ENCODE measurements at places on chromosomes 5 and 9. TPM values are rescaled to one million over a fixed set of nuclear protein-coding genes. Genes with fewer than 3 reads are reported as not detected.

- no peak for DNase-seq
These were observed 2.5 kb downstream of the CAST start for GRCh38 chr5:96664669-96665068.

- DNase-seq: no peak
These were observed 163.7 kb downstream of the ALDH1A1 start for GRCh38 chr9:72788966-72789735.

DNA sequence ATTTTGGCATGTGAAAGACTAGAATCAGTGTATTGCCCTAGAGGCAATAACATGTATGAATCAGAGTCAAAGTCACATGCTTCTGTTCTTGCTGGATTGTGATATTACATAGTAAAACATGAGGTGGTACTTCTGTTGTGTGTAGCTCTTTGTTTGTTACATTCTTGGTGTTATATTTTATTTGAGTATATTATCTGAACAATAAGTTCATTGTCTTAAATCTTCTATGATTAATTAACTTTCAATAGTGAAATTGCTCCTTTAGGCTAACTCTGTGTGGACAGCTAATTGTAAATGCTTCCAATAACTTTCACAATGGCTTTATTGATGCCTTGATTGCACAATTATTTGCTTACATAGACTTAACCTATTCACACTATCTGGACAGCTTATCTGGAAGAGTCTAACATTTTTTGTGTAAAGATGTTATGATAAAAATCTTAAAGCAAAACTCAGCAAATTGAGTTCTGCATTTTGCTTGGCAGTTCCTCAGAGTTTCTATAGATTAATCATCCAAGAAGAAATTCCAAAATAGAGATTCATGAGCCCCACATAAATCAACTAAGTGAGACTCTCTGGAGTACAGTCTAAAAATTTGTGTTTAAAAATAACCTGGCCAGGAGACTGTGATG lies 239.6 kb upstream of the TUSC1 start:
- DNase-seq: no peak

DNA sequence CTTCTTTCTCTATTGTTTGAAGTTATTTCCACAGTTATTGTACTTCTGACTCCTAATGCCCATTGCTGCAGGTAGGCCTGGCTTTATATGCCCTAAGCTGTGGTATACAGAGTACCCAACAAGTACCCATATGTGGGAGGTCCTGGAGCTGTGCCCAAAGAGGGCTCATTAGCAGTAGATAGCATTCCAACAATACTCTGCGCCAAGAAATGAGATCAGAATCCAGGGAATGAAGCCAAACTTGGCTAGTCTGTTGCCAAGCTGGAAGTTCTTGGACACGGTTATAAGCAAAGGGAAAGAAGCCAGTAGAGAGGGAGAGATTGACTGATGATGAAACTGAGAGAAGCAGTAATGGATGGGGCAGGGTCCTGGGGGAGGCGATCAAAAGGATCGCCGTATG lies 29.7 kb upstream of the FAM169A start:
- peak; percentile 39 for DNase-seq

DNA sequence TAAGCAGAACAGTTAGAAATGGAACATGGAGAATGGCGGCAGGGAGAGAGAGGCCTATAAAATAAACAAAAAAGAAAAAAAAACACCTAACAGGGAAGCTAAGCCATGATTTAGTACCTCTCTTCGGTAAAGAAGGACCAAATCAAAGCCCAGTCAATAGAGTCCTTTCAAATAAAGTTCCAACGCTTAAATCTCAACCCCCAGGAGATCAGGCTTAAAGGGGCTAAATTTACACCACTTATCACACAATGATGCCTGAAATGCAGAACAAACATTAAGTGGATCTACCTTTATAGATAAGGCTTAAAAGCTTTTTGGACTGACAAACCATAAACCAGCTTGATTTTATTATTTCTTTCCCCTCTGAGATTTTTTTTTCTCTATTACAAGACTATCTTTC lies 66.3 kb downstream of the PRELID2 start:
- no peak for DNase-seq

- peak; percentile 47 for DNase-seq
These were observed 66.0 kb downstream of the FRMD3 start for GRCh38 chr9:83472221-83472665.

- no peak for DNase-seq
These were observed 403.2 kb downstream of the KIF4B start for GRCh38 chr5:155416765-155417164.

Gene PCDHB6
- total RNA-seq: 0.11 TPM

DNA sequence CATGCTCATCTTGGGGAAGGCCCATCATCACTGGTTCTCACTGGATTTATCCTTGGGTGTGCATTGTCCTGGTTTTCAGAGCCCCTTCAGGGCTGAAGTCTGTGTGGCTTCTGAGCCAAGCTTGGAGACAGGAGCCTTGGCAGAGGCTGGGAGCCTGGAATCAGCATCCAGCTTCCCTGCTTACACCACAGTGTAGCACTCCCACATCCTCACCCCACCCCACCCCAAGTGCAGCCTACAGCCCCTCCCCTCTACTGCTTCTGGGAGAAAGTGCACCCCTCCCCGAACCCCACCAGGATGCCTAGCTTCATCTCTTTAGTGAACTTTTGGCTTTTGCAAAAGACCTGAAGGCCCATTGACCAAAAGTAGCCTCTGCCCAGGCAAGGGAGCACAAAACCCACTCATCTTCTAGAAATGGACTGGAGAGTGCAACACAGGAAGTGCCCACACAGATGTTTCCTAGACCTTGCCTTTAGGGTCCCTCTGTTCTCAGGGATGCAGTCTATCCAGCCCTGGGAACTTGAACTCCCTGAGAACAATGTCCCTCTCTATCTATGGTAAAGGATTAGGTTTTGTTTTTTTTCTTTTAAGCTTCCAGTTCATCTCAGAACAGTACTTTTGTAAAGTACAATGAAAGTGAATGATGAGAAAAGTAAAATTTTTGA lies 189.7 kb downstream of the PALM2AKAP2 start:
- DNase-seq: no peak

Gene CDC25C
- 1.3 TPM for total RNA-seq

- no peak for DNase-seq
These were observed 182.5 kb downstream of the HSPA4 start for GRCh38 chr5:133234273-133234672.

Gene GRIN3A
- 0.85 TPM for total RNA-seq

GRCh38 chr9:130128733-130129431 lies 43.3 kb upstream of the NCS1 start:
- no peak for DNase-seq

DNA sequence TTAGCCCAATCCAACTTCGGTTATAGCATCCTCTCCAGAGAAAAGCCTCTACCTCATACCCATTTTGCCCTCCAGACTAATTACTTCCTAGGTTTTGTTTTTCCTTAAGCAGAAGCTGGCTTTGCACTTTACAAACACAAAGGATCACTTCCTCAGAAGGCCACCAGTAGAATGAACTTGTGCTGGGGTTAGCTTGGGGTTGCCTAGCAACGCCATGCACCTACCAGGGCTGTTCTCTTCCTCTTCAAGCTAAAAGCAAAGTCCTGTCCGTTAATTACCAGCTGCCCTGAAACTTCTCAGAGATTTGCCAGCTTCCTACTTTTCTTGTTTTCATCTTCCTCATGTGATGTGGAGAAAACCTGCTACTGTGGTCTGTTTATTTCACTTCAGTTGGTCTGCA lies 132.0 kb upstream of the WWC1 start:
- DNase-seq: peak; percentile 79

Gene ADAMTS13
- 4.4 TPM for total RNA-seq

Gene TTLL11
- 6.6 TPM for total RNA-seq

DNA sequence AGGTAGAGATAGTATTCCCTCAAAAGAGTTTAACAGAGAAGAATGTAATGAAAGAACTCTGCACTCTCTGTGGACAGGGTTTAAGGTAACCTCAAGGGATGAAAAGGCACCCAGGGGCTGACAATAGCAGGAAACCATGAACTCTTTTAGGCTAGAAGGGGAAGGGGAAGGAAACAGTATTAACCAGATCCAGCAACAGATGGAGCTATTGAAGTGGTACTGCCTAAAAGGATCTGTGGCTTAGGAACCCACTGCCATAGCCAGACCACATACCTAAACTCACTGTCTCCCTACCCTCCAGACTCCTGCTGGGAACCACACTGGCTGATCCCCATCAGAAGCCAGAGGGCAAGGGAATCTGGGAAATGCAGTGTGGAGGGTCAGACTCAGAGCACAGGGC lies 35.5 kb downstream of the PLGRKT start:
- DNase-seq: no peak

Gene TMEM171
- 104 TPM for total RNA-seq

DNA sequence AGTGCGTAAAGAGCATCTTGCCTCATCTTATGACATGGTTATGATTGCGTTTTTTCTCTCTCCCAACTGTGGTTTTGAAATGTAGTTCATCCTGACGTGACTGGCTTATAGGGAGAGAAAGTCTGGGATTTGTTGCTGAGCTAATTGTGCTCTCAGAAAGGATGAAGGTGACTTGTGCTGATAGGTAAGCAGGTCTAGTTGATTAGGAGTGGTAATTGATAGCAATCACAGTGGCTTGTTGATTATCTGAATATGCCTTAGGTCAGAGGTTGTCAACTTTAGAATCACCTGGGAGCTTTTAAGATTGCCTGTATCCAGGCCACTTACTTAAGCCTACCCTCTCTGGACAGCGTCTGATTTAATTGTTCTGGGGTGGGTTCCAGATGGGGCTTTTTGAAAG lies 117.8 kb downstream of the TLE4 start:
- no peak for DNase-seq

DNA sequence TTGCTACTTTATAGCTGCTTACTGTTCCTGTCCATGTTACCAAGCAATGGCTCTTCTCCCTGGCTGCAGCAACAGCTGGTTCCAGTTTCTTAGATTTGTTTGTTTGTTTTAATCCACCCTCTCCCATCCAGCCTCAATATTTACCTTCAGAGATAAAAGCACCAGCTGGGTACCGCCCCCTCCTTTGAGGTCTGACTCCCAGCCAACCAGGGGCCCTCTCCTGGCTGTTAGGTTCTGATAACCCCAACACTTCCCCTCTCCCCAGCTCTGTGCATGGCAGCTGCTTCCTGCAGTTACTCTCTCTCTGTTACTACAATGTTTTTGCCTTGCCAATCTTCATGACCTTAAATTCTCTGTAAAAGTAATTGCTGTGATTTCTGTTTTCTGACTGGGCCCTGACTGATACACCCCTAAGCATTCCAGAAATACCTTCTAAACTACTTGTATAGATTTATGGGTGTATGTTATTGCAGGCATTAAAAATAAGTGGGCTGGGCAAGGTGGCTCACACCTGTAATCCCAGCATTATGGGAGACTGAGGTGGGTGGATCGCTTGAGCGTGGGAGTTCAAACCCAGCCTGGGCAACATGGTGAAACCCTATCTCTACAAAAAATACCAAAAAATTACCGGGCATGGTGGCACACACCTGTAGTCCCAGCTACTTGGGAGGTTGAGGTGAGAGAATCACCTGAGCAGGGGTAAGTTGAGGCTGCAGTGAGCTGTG lies 2.6 kb upstream of the GCNT1 start:
- DNase-seq: peak; percentile 77

Gene DBH
- not detected for total RNA-seq

GRCh38 chr5:167720259-167720658 lies 571.2 kb upstream of the WWC1 start:
- no peak for DNase-seq

GRCh38 chr5:317086-317811 lies 4.3 kb upstream of the AHRR start:
- DNase-seq: no peak

- no peak for DNase-seq
These were observed 21.6 kb upstream of the PIP5K1B start for GRCh38 chr9:68683433-68683832.

Gene C1QTNF3
- total RNA-seq: 5.6 TPM

GRCh38 chr5:112025757-112026156 lies 268.8 kb upstream of the NREP start:
- DNase-seq: no peak

DNA sequence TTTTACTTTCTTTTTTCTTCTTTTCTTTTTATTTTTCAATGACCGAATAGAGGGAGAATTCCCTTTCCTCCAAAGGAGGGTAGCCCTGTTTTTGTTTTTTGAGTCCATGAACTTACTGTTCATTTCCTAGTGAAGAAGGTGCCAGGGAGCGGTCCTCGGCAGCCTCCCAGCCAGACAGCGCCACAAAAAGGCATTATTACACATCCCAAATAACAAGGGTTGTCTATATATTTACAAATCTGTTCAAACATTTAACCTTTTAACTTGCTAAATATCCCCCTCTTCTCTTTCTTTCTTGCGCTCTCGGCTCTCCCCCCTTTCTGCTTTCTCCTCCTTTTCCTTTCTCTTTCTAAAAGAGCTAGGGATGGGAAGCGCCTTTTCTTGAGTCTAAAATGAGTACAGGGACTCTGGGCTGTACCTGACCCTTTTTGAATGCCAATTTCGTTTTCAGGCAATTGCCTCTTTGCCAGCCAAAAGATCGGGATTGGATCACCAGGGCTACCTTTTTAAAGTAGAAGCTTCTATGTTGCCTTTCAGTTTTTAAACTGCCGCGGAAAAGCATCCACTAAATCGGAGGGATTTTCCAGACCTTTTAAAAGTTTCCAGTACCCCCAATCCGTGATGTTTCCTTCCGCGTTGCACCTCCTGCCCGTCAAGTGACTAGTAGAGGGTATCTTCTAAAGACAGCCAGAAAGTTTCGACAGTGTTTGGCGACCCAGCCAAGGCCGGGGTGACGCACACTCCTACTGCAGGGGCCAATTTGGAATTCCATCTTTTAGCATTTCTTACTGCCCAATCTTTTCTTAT lies 125.6 kb downstream of the TMEM161B start:
- no peak for DNase-seq

DNA sequence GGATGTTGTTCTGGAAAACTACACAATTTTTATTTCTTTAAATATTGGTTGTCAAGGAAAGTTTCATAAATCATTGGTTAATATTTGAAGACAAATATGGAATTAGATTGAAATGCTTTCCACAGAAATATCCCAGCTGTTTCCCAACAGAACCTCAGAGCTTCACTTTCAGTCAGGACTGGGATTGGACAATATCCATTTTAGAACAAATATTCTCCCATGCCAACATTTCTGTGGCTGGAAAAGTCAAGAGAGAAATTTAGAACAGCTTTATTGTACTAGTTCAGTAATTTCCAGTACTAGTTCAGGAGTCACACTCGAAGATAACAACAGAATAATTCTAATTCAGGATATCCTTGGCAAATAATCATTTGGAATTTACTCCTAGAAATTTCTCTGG lies 116.1 kb upstream of the TUT7 start:
- no peak for DNase-seq

Gene PCDHGB3
- total RNA-seq: 1.5 TPM

- no peak for DNase-seq
These were observed 139.4 kb upstream of the CDKN2B start for GRCh38 chr9:22148528-22148875.

GRCh38 chr9:419571-420171 lies 205.0 kb downstream of the DOCK8 start:
- no peak for DNase-seq

- no peak for DNase-seq
These were observed 90.0 kb upstream of the CTSL start for GRCh38 chr9:87635656-87636501.

- DNase-seq: no peak
These were observed 28.4 kb downstream of the RUSC2 start for GRCh38 chr9:35518225-35518821.
